ENCODE measurements at places on chromosomes 6 and 20. TPM values are rescaled to one million over a fixed set of nuclear protein-coding genes. Genes with fewer than 3 reads are reported as not detected.

DNA sequence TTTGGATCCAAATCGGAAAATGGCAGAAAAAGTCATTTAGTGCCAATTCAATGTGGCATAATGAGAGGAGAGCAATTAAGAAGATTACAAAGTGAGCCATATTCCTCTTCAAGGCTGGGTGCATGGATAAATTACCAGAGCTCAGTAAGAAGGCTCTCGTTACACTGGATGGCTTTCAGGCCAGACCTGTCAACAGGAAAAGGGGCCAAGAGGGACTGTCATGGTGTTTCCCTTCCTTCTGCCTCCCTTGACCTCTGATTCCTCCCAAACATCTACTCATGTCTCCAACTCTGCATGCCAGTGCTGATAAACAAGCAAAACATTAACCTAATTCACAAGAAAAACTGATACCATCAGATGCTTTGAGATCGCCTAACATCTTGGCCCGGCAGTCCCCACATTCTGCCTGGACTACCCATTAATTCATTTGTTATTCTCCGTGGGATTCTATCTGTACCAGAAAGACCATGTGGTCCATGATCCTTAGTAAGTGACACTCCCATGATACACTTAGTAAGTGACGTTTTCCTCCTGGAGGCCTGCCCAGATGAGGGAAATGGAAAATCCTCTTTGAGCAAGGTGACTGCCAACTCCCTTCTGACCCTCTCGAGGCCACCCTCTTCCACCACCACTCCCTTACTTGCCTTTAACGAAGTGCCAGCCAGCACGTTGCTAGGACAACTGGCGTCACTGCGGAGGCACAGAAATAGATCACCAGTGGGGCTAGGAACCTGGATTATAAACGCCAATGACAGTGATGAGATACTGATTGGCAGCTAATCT, 239.2 kb downstream of the GMPR start:
- no peak for DNase-seq
- H3K4me1 ChIP-seq, result peaks cover 2% of the 10 kb centered on the region
- no peaks in the 10 kb centered on the region for H3K27me3 ChIP-seq
- no peak overlapping the region for H3K4me3 ChIP-seq
- H3K36me3 ChIP-seq, result no peaks in the 10 kb centered on the region
- no peak overlapping the region for H3K27ac ChIP-seq

DNA sequence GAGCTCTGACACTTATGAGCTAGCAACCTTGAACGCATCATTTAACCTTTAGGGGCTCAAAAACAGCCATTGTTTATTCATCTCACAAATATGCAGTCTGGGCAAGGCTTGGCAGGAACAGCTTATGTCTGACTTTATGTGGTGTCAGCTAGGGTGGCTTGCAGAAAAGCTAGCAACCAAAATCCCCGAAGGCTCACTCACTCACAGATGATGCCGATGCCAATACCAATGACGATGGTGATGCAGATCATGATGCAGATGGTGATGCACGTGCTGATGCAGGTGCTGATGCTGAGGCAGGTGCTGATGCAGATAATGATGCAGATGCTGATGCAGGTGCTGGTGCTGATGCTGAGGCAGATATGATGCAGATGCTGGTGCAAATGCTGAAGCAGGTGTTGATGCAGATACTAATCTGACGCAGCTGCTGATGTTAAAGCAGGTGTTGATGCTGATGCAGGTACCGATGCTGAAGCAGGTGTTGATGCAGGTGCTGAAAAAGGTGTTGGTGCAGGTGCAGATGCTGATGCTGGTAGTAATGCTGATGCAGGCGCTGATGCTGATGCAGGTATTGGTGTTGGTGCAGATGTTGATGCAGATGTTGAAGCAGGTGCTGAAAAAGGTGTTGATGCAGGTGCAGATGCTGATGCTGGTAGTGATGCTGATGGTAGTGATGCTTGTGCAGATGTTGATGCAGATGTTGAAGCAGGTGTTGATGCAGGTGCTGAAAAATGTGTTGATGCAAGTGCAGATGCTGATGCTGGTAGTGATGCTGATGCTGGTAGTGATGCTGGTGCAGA, 195.6 kb downstream of the NFATC2 start:
- H3K27me3 ChIP-seq, result no peaks in the 10 kb centered on the region
- H3K4me1 ChIP-seq, result peaks cover 41% of the 10 kb centered on the region
- no peaks in the 10 kb centered on the region for H3K36me3 ChIP-seq
- peak; percentile 90 for DNase-seq

DNA sequence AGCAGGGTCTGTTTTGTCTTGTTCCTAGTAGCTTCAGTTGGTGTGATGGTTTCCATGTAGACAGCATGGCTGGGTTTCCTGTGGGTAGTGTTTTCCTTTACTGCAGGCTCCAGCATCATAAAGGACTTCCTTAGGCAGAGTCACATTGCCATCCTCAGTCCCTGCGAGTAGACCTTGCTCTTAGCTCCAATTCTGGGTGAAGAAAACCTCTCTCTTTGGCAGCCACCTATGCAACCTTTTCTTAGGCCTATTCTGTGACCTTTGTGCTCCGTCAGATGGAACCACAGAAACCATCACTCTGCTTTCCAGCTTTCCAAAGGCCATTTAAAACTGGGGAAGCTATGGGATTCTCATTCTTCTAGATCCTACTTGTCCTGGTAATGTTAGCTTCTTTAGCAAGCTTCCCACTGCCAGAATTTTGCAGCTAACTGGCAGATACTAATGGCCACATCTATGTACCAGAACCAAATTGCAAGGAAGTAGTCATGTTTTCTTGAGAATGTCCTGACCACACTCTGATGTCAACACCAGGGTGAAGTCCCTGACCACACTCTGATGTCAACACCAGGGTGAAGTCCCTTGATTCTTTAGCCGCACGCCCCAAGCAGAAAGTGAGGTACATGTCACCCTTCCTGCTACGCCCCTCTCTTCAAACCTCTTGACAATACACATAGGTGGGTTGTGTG, 646.6 kb upstream of the HS3ST5 start:
- no peak overlapping the region for H3K4me3 ChIP-seq
- no peaks in the 10 kb centered on the region for H3K27me3 ChIP-seq
- no peaks in the 10 kb centered on the region for H3K4me1 ChIP-seq
- no peaks in the 10 kb centered on the region for H3K36me3 ChIP-seq

- H3K27me3 ChIP-seq, result no peaks in the 10 kb centered on the region
- DNase-seq, result peak; percentile 69
- H3K4me1 ChIP-seq, result peaks cover 31% of the 10 kb centered on the region
Measured at GRCh38 chr6:55886185-55886836, 10.9 kb upstream of the BMP5 start.

The MCCD1 gene
- not detected for total RNA-seq

The RAET1E gene
- total RNA-seq, result 1.7 TPM

The RNF144B gene
- 4.6 TPM for total RNA-seq
